Activated naive CD4-positive, alpha-beta T cell (primary cell): ENCODE measurements at places on chromosomes 6 and 20.

GRCh38 chr6:16473184-16473907 lies 235.0 kb downstream of the GMPR start:
- DNase-seq, result no peak

DNA sequence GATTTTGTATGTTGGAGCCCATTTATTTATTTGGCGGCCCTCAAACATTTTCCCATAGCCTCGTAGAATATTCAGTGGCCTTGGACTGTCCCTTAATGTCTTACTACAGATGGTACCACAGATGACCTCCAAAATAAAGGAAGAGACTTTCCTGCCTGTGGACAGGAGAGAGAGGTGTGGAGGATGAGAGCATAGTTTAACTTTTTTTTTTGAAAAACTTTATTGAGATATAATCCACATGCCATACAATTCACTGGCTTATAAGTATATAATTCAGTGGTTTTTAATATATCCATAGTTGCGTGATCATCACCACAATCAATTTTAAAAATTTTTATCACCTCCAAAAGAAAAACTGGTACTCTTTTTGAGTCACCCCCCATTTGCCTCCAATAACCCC lies 4.6 kb upstream of the PPP1R16B start:
- no peak for DNase-seq

GRCh38 chr6:117404548-117404947 lies 21.2 kb downstream of the ROS1 start:
- no peak for DNase-seq

GRCh38 chr20:10541668-10542411 lies 106.7 kb downstream of the SLX4IP start:
- no peak for DNase-seq

- no peak for DNase-seq
These were observed 199.0 kb downstream of the DLL1 start for GRCh38 chr6:170091639-170092579.

GRCh38 chr6:153852481-153852880 lies 186.6 kb upstream of the OPRM1 start:
- no peak for DNase-seq

DNA sequence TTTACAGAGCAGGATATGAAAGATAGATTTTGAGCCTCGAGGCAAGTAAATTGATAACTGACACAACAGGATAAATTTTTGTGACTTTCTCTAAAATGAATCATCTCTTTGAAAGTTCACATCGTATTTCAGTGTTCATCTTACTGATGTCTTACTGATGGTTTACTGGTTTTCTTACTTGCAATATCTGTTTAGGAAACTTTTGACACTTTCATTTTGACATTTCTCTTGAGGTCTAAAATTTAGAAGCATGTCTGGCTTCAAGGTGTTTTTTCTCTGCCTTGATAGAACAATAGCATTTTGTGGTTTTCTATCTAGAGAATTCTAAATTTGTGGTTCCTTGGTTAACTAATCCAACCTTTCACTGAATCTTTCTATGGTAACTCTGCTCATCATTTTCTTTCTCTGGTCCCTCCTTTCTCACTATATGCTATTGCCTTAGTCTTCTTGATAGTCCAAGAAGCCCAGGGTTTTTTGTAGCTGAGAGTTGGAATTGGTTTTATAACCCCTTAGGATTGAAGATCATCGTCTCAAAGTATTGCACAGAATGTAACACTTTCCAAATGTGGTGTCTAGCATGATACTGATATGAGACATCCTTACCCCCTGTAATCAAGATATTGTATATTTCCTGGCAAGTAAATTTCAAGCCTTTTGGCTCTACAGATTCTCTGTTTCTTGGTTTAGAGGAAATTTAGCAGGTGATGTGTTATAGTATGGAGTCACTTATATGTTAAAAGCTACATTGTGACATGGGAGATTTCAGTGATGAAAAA lies 98.7 kb downstream of the RNF144B start:
- no peak for DNase-seq

DNA sequence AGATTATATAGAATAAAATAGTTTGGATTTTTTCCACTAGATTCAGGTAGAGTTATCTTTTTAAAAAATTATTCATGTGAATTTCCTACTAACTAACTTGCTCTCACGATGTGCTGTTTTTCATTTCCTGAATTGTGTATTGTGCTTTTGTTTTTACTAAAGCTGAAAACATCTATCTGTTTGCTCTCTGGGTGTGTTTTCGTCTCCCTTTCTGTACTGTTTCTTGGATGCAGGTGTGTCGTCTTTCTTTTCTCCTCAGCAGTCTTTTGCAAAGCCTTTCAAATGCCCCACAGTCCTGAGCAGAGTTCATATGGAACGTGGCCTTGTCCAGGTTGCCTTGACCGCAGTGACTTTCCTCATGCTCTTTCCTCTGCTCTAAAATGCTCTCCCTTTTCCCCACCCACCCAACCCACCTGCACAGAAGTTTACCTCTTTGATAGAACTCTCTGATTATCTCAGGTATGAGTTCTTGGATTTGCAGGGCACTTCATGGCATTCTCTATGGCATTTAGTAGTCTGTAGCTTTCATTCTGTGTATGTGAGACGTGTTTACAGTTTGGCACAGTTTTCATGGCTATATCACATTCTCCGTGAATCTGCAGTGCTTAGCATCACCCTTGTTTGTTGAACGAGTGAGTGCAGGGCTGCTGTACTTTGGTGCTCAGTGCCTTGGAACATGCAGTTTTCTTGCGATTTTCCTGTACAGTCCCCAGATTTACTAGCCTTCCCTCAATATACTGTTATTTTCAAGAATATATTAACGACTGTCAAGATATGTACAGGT lies 77.1 kb downstream of the FARS2 start:
- DNase-seq, result no peak

DNA sequence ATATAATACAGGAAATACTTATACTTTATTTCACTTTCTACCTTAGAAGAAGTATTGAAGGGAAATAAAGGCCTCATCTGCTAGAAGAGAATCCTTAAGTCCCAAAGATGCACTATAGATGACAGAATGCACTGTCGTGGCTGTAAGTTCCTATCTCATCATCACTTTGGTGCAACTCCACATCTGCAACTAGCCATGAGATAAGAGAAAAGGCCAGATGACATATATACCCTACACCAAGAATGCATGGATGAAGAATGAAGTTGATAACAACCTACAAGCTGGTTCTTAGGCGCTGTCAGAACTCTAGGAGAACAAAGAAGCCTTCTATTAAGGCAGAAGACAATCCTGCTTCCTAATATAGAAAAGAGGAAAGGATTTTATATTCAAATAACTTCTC lies 11.6 kb upstream of the PLN start:
- no peak for DNase-seq

DNA sequence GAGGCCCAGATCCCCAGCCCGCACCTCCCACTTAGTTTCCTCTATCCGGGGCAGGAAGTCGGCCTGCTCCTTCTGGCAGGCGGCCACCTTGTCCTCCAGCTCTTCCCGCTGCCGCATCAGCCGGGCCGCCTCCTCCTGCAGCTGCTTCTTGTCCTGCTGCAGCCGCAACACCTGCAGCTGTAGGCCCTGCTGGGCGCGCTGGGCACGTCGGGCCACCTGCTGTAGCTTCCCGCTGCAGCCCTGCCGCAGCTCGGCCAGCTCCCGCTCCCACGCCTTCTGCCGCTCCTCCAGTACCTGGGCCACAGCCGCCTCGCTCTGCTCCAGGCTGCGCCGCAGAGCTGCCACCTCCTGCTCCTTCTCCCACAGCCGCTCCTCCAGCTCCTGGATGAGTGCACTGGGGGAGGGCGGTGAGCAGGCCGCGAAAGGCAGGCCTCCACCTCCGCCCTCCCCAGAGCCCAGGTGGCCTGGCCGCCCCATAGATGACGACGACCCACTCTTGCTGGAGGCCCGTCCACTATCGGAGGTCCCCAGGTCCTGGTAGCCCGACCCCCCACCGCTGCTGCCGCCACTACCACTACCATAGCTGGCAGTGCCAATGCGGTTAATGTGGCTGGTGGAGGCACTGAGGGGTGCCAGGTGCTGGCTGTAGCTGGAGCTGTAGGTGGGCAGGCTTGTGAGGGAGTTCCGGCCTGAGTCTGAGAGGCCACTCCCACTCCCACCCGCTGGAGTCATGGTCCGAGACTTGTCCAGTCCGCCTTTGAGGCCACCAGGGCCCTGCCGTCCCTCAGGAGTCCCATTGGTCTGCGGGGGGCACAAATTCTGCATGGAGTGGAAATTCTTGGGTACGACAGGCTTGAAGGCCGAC lies 6.0 kb upstream of the FASTKD5 start:
- no peak for DNase-seq

DNA sequence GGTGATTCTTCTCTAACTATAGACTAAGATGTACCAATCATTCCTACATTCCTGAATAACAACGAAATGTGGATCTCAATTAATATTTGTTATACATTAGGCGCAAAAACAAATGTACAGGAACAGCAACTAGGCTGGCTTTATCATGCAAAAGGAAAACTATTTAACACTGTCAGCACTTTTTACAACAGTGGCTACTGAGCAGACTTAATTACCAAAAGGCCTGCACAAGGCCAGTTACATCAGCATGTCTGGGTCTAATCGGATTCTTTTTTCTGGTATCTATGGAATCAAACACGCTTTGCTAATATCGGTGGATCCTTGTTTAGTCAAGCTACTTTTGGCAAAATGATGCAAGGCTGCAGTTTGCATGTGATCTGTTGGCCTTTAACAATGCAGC lies 176.5 kb downstream of the UBE3D start:
- DNase-seq, result no peak

DNA sequence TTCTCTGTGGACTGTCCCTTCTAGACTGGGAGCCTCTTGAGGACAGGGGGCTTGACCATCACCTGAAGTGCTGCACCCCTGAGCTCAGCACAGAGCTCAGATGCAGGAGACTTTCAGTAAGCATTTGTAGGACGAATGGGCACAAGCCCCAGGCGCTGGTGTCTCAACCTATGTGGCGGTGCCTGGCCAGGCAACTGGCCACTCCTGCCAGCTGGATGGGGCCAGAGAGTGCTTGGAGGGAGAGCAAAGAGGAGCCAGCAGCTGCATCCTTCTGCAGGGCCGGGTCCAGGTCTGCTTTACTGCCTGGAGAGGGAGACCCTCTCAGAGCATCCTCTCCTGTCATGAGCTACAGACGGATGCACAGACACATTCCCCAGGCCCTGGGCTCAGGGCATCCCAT lies 4.5 kb downstream of the PHACTR3 start:
- no peak for DNase-seq

DNA sequence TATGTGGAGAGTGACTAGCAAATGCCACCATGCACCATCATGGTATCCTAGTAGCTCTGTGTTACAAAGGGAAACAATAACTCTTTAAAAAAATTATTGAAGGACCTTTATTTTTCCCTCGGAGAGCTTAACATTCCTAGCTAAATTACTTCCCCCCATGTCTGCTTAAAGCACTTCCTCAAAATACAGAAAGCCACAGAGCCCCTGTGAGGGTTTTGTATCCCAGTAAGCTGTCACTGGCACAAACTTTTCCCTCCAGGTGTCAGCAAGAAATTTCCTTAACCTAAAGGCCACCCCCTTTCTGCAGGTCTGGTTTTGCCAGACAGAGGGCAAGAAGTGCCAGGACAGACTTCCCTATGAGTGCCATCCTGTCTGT lies 340.0 kb upstream of the PRDM1 start:
- no peak for DNase-seq

- no peak for DNase-seq
These were observed 132.8 kb downstream of the PFDN4 start for GRCh38 chr20:54340667-54341081.

DNA sequence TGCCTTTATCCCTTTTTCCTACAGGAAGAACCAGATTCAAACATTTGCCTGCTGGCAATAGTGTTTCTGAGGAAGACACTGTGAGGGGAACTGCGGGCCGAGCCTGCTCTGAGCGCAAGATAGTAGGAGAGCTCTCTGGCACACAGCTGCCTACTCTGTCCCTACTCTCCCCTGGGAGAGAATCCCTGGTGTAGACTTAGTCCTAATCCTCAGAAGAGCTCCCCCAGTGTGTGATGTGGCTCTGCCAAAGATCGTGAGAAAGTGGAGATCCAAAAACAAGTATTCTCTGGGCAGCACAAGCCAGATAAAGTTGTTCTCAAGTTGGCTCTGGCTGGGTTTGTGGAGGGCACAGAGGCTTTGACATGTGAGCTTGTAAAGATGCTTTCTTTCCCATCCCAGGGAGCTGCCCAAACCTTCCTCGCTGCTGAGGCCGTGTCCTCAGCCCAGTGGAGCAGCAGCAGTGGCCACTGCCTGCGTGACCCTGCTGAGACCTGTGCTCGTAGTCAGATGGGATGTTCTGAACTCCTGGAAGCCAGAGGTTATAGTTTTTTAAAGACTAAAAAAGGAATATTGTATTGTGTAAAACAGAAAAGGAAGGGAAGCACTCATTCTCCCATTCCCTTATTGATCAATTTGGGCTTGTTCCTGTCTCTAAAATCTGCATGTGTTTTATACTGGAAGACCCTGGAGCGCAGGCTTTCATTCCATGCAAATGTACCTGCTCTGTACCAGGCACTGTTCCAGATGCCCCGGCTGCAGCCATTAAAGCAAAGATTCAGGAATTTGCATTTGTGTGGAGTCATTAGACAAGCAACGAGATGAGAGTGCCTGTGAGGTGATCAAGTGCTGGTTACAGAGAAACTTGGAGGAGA lies 30.7 kb downstream of the PNLDC1 start:
- no peak for DNase-seq

- DNase-seq, result no peak
These were observed 30.4 kb downstream of the ATXN1 start for GRCh38 chr6:16730738-16731477.

- no peak for DNase-seq
These were observed 237.2 kb upstream of the PRND start for GRCh38 chr20:4484379-4484997.
